Brain pericyte (primary cell): ENCODE measurements at places on chromosomes 7 and 10.

DNA sequence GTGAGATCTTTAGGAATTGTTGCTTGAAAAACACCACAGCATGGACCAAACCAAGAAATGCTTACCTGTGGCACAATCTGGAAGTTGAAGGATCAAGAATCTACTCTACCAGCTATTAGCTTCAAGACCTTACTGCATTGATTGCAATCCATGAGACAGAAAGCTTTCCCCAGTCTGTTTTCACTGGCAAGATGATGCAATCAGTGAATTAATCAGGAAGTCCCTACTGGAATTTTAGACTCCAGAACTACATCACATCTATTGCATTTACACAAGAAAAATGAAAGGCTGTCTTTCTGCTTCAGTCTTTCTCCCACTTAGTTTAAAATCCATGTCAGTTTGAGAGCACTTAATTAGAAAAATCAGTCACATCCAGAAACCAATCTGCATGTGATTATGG, 191.7 kb downstream of the TFEC start:
- DNase-seq = no peak

GRCh38 chr7:90961037-90961725, 303.1 kb upstream of the FZD1 start:
- DNase-seq = no peak

GRCh38 chr10:103554488-103555324, 61.2 kb downstream of the NEURL1 start:
- no peak for DNase-seq

- no peak for DNase-seq
These were observed 29.8 kb upstream of the HABP2 start for GRCh38 chr10:113523071-113523470.

- DNase-seq = no peak
These were observed 47.9 kb upstream of the FOXK1 start for GRCh38 chr7:4634166-4634565.

DNA sequence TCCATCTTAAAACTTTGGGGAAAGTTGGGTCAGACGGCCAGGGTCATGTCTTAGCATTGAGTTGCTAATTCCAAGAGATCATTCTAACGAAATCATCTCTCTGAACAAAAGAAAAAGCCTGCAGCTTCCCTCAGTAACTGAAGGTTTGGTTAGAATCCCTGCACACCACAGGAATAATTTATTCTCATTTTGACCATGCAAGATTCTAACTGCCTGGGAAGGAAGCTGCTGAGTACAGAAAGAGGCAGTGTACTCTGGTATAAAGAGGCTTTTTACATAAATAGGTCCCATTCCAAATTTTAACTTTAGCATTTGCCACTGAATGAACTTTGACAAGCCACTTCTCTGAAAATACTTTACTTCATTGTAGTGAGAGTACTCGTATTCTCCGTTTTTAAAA, 76.9 kb upstream of the RSBN1L start:
- DNase-seq = no peak

GRCh38 chr7:77413128-77413527, 3.0 kb downstream of the GSAP start:
- DNase-seq = no peak
